ENCODE measurements at places on chromosomes 5 and 9.

DNA sequence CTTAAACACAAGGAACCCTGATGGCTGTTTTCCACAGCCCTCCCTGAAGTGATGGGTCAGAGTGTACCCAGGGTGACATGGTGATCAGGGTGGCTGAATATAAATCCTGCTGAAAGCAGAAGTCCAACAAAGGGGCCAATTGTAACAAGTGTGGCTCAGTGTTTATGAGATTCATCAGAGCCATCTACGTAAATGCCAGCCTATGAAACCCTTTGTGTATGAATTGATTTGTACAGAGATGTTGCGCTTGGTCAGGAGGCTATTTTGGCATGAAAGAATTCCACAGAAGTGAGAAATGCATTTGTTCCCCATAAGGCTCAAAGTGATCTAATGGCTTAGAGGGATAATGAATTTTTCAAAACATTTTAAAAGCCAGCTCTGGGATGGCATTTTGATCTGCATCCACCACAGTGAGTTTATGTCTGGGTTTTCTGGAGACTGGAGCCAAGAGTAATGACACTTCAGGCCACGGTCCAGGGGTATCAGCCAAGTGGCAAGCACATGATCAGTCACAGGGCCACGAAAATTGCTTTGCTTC is 12.4 kb downstream of the PRUNE2 start:
- DNase-seq, result no peak

DNA sequence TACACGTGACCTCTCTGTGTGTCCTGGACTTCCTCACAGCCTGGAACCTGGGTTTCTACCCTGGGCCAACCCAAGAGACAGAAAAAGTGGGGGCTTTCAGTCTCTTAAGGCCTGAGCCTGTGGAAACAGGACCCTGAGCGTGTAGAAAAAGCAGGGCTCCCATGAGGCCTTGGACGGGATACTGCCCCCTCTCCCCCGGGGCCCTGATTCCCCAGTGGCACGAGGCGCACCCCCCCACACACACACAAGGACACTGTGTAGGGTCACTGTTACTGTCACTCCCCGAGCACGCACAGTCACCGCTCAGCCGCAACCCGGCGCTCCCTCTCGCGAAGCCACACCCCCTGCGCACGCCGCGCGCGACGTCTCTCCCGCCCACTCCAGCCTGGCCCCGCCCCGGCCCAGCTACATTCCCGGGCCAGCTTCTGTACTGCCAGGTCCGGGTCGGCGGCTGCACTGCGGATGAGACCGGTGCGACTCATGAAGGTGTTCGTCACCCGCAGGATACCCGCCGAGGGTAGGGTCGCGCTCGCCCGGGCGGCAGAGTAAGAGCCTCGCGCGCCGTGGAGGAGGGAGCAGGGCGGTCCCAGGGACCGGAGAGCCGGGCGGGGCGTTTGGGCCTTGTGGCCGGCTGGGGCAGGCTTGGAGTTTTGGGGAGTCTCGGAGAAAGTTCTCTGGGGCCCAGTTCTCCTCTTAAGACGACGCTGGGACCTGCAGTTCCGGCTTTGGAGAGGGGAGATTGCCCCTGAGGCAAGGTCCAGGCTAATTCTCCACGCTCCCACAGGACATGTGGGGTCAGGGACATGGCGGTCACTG is at the start of gene GRHPR:
GRHPR (plus strand) TSS at position 408 of the 816 bp plus-strand sequence; CDS start at position 463, 55 bp downstream.
- no peak for DNase-seq

DNA sequence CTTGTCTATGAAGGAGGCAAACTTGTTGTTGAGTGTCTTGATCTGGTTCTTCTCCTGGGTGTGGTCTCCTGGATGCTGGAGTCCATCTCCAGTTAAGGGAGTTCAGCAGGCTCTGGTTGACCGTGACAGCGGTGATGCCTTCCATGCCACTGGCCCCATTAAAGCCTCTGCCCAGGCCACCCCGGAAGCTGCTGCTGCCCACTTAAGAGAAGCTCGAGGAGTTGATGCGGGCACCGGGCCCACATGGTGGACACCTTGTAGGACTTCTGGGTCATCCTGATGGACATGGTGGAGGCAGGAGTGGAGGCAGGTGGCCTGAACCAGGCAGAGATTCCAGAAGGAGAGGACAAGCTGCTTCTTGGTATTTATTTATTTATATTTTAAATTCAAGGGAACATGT is 44.7 kb upstream of the DEPDC1B start:
- DNase-seq, result no peak

DNA sequence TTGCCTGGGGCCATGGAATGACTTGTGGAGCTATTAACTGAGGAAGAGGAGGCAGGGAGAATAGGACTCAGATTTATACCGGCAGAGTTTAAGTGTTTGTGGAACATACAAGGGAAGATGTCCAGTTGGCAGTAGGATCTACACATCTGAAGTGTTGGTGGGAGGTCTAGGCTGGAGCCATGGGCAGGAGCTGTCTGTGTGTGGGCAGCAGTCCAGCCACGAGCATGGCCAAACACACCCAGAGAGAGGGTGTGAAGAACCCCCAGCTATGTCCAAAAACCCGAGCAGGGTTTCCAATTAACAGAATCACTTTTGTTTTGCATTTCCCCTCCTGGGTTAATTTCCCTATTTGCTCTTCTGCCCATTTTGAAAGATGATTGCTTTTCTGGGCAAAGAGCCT is 393.7 kb downstream of the CDK5RAP2 start:
- DNase-seq, result no peak

GRCh38 chr5:113283558-113283957 is 151.2 kb downstream of the TSSK1B start:
- DNase-seq, result no peak

DNA sequence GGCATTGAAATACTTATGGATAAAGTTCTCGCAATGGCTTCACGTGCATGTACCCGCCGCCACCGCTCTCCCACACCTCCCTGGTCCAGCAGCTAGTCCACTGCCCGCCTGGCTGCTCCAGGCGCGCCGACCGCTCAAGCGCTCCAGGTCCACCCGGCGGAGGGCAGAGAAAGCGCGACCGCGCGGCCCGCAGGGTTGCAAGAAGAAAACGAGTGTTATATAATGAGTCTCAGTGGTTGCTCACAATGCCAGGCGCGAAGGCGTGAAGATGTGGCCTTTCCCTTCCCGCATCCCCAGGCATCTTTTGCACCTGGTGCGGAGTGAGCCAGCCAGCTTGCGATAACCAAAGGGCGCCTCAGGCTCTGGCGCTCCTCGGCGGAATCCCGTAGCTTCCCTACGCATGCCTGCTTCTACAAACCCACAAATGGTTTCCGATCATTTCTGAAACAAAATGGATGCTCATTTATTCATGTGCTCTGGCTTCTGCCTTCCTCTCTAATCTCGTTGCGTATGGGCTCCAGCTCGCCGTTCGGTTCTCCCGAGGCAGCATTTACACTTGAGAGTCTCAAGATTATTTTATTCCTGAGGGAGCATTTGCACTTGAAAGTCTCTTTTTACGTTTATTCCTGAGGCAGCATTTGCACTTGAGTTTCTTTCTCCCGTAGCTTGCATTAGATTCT is 25.7 kb downstream of the CDKN2A start:
- no peak for DNase-seq

GRCh38 chr5:73908395-73908794 is 282.4 kb downstream of the ARHGEF28 start:
- DNase-seq, result no peak

- DNase-seq, result no peak
Measured at GRCh38 chr5:57174128-57174889, 450 bp downstream of the GPBP1 start.

DNA sequence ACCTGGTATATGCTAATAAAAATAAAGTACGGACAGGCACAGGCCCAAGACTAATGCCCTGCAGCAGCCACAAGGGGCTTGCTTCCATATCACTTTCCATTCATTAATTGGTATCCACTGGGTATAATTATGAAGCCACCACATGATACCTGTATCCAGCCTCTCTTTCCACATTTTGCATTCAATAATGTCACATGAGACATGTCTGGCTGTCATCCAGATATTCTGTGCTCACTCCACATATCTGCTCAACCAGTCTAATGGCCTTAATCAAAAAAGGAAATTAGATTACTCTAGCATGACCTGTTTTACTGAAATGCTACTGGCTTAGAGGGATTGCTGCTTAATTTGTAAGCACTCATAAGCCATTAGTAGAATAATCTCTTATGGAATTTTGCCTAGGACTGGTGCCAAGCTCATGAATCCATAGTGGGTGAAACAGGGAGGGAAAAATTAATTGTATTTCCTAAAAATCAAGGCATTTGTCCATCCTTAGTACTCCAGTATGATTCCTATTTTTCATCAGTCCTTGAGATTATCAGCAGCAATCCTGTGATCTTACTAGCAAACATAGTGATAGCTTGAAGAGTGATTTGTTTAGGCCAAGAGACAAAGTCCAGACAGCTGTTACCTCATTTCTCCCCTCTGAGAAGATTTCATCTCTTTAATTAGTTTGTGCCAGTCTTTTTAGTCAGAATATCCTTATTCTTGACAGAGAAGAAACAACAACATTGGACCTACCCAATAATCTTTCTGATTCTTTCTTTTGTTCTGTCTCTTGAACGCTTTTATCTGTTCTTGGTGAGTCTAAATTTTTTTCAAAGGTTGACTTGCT is 119.2 kb upstream of the ABCA1 start:
- DNase-seq, result no peak
